Fibroblast of lung (primary cell): ENCODE measurements at places on chromosomes 12 and 14. TPM values are rescaled to one million over a fixed set of nuclear protein-coding genes. Genes with fewer than 3 reads are reported as not detected.
A peak's percentile ranks its signal among the peaks of the same experiment; 100 is the strongest.

WNT1 gene
- polyA plus RNA-seq: not detected in 2 replicates

HOXC12 gene
- polyA plus RNA-seq: not detected in 2 replicates

CD69 gene
- not detected in 2 replicates for polyA plus RNA-seq

TMEM30B gene
- polyA plus RNA-seq: 0.22 and 0.52 TPM in 2 replicates

ADIPOR2 gene
- 33.5 and 43.1 TPM in 2 replicates for polyA plus RNA-seq

DAO gene
- not detected in 2 replicates for polyA plus RNA-seq

OTOGL gene
- polyA plus RNA-seq: 0.08 and 0.15 TPM in 2 replicates

NT5DC3 gene
- polyA plus RNA-seq: 4.1 and 4.7 TPM in 2 replicates

DNA sequence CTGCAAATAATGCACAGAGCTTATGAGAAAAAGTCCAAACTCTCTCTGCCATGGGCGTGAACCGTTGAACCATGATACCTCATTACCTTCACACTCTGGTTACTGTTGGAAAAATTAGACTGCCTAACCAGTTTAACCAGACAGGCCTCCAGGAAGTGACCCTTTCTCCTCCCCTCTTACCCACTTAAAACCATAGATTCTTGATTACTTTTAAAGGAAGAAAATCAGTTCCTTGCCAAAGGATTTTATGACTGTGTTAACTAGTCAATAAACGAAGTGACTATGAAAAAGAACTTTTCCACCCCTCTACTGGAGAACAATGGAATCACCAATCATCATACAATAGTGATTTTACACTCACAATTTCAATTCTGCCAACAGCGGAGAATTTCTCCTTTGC is 254.0 kb upstream of the ATP2B1 start:
- no peak overlapping the region for H3K27ac ChIP-seq
- no peaks in the 10 kb centered on the region for H3K36me3 ChIP-seq
- H3K4me1 ChIP-seq: no peaks in the 10 kb centered on the region
- H3K4me3 ChIP-seq: no peak overlapping the region

- H3K36me3 ChIP-seq: no peaks in the 10 kb centered on the region
- no peak overlapping the region for H3K27ac ChIP-seq
- H3K4me3 ChIP-seq: no peak overlapping the region
- peaks cover under 1% of the 10 kb centered on the region for H3K4me1 ChIP-seq
- H3K27me3 ChIP-seq: no peaks in the 10 kb centered on the region
- DNase-seq: no peak
Observed at GRCh38 chr12:88918161-88918560, 337.9 kb upstream of the KITLG start.

DNA sequence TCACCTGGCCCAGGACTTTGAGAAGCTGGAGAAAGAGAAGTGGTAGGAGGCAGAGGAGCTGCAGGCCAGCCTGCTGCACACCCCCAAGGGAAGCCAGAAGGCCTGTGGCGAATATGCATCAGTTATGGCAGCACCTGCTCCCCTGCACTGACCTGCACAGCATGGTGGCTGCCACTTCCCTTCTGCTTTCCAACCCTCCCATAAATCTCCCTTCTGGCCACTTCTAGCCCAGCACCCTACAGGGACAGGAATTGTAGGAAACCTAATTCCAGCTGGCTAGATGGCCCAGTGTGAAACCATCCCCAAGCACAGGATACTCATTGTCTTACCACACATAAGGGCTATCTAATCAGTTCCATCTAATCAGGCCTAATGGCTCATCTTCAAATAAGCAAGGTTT is 136.3 kb downstream of the TBX3 start:
- no peaks in the 10 kb centered on the region for H3K4me1 ChIP-seq
- no peaks in the 10 kb centered on the region for H3K36me3 ChIP-seq
- DNase-seq: no peak
- H3K27ac ChIP-seq: no peak overlapping the region
- H3K27me3 ChIP-seq: no peaks in the 10 kb centered on the region

- peaks cover 5% of the 10 kb centered on the region for H3K36me3 ChIP-seq
- H3K4me1 ChIP-seq: peaks cover 4% of the 10 kb centered on the region
- H3K4me3 ChIP-seq: peak overlapping the region; percentile 89
Observed at GRCh38 chr12:118377884-118378470, 1.6 kb downstream of the SUDS3 start.

GRCh38 chr12:111448846-111449790 is 43.4 kb downstream of the SH2B3 start:
- H3K27me3 ChIP-seq: no peaks in the 10 kb centered on the region
- no peak overlapping the region for H3K27ac ChIP-seq
- peaks cover 18% of the 10 kb centered on the region for H3K4me1 ChIP-seq
- no peak for DNase-seq
- no peak overlapping the region for H3K4me3 ChIP-seq

GRCh38 chr12:71755146-71755892 is 656 bp downstream of the RAB21 start:
- peak overlapping the region; percentile 98 for H3K4me3 ChIP-seq
- H3K4me1 ChIP-seq: peaks cover 2% of the 10 kb centered on the region
- H3K27me3 ChIP-seq: no peaks in the 10 kb centered on the region

DNA sequence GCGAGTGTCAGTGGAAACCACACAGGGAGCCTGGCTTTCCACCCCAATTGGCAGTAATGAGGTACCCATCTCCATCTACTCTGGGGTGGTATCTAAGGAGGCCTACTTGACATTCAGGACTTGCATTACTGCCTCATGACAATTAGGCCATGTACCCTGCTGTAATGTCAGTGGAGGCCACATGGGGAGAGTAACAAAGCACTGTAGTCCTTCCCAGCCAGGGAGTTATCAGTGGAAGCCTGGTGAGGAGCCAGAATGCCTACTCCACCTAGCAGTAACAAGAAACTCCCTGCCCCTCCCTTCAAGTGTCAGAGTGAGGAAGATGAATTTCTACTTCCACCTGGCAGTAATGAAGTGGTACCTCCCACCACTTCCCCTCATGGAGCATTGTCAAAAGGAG is 12.5 kb downstream of the TIMM9 start:
- peaks cover 10% of the 10 kb centered on the region for H3K36me3 ChIP-seq
- no peaks in the 10 kb centered on the region for H3K4me1 ChIP-seq
- no peak overlapping the region for H3K4me3 ChIP-seq
- H3K27ac ChIP-seq: no peak overlapping the region
- no peak for DNase-seq

DNA sequence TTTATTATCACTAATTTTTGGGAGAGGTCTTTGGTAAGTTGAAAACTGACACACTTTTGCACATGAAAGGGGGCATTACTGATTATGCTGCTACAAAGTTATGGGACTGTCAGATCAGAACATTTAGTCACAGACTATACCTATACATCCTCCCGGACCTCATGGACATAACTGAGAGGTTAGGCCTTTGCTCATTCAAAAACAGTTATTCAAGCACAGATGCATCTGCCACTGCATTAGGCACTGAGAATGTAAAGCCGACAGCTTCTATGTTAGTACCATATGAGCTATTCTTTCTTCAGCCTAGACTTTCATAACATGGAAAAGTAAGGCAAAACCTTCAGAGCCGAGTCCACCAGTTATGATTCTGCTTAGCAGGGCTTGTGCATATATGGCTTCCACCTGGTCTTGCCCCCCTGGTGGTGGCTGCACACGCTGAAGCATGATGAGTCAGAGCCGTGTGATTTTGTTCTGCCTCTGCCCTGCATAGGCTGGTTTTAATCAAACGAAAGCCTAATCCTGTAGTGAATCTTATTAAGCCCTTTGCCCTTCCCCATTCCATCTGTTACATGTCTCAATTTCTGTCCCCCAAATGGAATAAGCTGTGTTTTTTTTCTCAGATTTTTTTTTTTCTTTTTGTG is 21.8 kb upstream of the RNU6-8 start:
- H3K27me3 ChIP-seq: no peaks in the 10 kb centered on the region
- no peak overlapping the region for H3K4me3 ChIP-seq
- DNase-seq: peak; percentile 71
- no peak overlapping the region for H3K27ac ChIP-seq

- H3K27ac ChIP-seq: peak overlapping the region; percentile 71
- no peaks in the 10 kb centered on the region for H3K27me3 ChIP-seq
- H3K4me1 ChIP-seq: peaks cover 33% of the 10 kb centered on the region
- peak; percentile 91 for DNase-seq
- no peaks in the 10 kb centered on the region for H3K36me3 ChIP-seq
Observed at GRCh38 chr12:123141615-123142517, 9.0 kb downstream of the PITPNM2 start.

- H3K27ac ChIP-seq: no peak overlapping the region
- H3K27me3 ChIP-seq: no peaks in the 10 kb centered on the region
- no peaks in the 10 kb centered on the region for H3K36me3 ChIP-seq
Observed at GRCh38 chr12:97027482-97027881, 120.4 kb downstream of the NEDD1 start.

GRCh38 chr12:88472248-88472647 is 108.0 kb downstream of the KITLG start:
- H3K36me3 ChIP-seq: no peaks in the 10 kb centered on the region
- H3K4me3 ChIP-seq: no peak overlapping the region
- peak; percentile 47 for DNase-seq
- peaks cover 6% of the 10 kb centered on the region for H3K4me1 ChIP-seq
- H3K27ac ChIP-seq: no peak overlapping the region
- H3K27me3 ChIP-seq: no peaks in the 10 kb centered on the region

GRCh38 chr14:91113829-91114078 is at the start of gene DGLUCY:
Gene DGLUCY (plus strand): TSS chr14:91114073. CDS start chr14:91160295, 46,222 bp downstream.
- H3K27me3 ChIP-seq: no peaks in the 10 kb centered on the region
- H3K27ac ChIP-seq: peak within 1 kb of the TSS; percentile 87
- peak within 1 kb of the TSS; percentile 63 for H3K4me3 ChIP-seq

DNA sequence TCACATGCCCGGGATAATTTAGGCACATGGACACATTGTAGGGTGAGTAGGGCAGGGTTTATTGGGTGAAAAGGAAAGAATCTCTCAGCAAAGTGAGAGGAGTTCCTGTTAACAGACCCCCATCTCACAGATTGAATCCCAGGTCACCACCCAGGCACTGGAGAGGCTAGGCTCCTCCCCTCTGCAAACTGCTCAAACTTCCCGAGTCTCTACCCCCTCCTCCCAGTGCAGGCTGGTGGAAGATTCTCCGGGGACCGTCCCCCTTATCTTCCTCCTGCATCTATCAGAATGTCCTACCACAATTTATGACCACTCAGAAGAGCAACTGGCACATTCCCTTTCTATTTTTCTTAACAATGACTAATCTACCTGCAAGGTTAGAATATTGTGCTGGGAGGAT is 126.0 kb downstream of the NTF3 start:
- no peak for DNase-seq
- no peak overlapping the region for H3K27ac ChIP-seq
- no peaks in the 10 kb centered on the region for H3K27me3 ChIP-seq
- no peak overlapping the region for H3K4me3 ChIP-seq
- H3K36me3 ChIP-seq: no peaks in the 10 kb centered on the region

- no peaks in the 10 kb centered on the region for H3K4me1 ChIP-seq
- no peaks in the 10 kb centered on the region for H3K36me3 ChIP-seq
- H3K4me3 ChIP-seq: no peak overlapping the region
- H3K27me3 ChIP-seq: no peaks in the 10 kb centered on the region
Observed at GRCh38 chr14:24688030-24688658, 54.2 kb upstream of the GZMB start.

- peaks cover 2% of the 10 kb centered on the region for H3K4me1 ChIP-seq
- no peaks in the 10 kb centered on the region for H3K36me3 ChIP-seq
- H3K27me3 ChIP-seq: no peaks in the 10 kb centered on the region
- DNase-seq: peak; percentile 85
Observed at GRCh38 chr12:124747426-124748161, 116.1 kb downstream of the SCARB1 start.
